Uterine smooth muscle cell (primary cell): ENCODE measurements at places on chromosomes 1 and 21. TPM values are rescaled to one million over a fixed set of nuclear protein-coding genes. Genes with fewer than 3 reads are reported as not detected.

The XCL2 gene
- not detected in 2 replicates for total RNA-seq

The SPRR4 gene
- total RNA-seq, result not detected in 2 replicates

The OR2T33 gene
- total RNA-seq, result not detected in 2 replicates

The MSH4 gene
- total RNA-seq, result 0.11 and 0.25 TPM in 2 replicates

The INSRR gene
- total RNA-seq, result under 0.01 TPM in 1 of 2 replicates, not detected in the other
